Left lung (tissue), 14 donors: ENCODE measurements at places on chromosomes 12 and 14. TPM values are rescaled to one million over a fixed set of nuclear protein-coding genes. Genes with fewer than 3 reads are reported as not detected.

- H3K27me3 ChIP-seq, result no peaks in the 10 kb centered on the region
- no peaks in the 10 kb centered on the region for H3K4me1 ChIP-seq
- H3K27ac ChIP-seq, result no peak overlapping the region
- DNase-seq, result no peak
- no peak overlapping the region for H3K4me3 ChIP-seq
These were observed 943.8 kb downstream of the TMTC2 start for GRCh38 chr12:83630526-83630925.

DNA sequence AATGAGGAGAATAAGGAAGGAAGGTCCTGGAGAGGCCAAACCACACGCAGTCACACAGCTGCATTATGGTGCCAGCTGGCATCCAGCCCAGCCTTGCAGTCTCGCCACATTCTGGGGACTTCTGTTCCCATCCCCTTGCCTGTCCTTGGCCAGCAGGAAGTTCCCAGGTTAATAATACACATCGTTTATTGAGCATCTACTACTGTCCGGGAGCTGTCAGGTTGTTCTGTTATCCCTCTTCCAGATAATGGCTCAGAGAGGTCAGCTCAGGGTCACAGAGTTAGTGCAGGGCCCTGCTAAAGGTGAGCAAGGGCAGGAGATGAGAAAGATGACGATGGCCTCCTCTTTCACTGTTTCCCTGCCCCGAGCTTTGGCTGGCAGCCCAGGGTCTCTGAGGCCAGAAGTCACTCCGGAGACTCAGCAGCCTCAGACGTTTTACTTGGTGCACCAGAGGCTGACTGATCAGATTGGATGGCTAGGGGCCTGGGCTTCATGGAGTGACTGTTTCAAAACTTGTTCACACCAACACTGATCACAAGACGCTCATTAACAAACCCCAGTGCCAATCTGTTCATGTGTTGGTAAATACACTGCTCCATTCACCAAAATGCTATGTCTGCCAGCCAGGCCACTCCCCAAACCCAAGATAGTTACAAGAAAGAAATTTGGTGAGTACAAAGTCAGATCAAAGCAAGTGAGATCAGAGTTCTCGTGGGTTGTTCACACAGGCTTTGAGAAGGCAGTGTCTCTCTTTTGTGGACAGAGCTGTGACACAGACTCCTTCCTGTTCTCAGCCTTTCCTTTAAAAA, 79.2 kb downstream of the B4GALNT3 start:
- no peaks in the 10 kb centered on the region for H3K27me3 ChIP-seq
- no peaks in the 10 kb centered on the region for H3K36me3 ChIP-seq
- peaks cover 20% of the 10 kb centered on the region for H3K4me1 ChIP-seq
- no peak overlapping the region for H3K27ac ChIP-seq
- peak; percentile 48 for DNase-seq

DNA sequence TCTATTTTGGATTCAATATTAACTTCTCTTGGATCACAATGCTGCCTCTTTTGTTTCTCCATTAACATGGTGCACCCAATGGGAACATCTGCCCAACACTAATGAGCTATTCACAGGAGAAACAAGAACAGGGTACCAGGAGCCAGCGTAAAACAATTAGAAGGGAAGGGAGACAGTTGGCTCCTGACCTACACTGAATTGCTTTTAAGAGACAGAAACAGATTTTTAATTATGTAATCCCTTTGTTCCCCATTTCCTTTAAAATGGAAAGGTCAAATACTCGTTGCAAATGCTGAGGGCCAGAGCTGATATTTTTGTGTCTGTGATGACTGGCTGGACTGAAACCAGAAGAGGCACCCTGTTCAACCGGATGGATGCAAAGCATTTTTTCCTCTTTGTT, 108.3 kb downstream of the SEC23A start:
- H3K27ac ChIP-seq, result peak overlapping the region; percentile 41
- H3K4me1 ChIP-seq, result no peaks in the 10 kb centered on the region
- DNase-seq, result no peak
- H3K27me3 ChIP-seq, result no peaks in the 10 kb centered on the region

GRCh38 chr12:117499759-117500485, 138.5 kb upstream of the NOS1 start:
- H3K4me1 ChIP-seq, result peaks cover 6% of the 10 kb centered on the region
- no peaks in the 10 kb centered on the region for H3K27me3 ChIP-seq
- no peak overlapping the region for H3K4me3 ChIP-seq
- no peak overlapping the region for H3K27ac ChIP-seq
- DNase-seq, result no peak
- no peaks in the 10 kb centered on the region for H3K36me3 ChIP-seq

GRCh38 chr14:91744068-91744480, 12.2 kb upstream of the CATSPERB start:
- peak overlapping the region; percentile 16 for H3K27ac ChIP-seq
- no peaks in the 10 kb centered on the region for H3K27me3 ChIP-seq
- no peak for DNase-seq
- no peaks in the 10 kb centered on the region for H3K4me1 ChIP-seq

DNA sequence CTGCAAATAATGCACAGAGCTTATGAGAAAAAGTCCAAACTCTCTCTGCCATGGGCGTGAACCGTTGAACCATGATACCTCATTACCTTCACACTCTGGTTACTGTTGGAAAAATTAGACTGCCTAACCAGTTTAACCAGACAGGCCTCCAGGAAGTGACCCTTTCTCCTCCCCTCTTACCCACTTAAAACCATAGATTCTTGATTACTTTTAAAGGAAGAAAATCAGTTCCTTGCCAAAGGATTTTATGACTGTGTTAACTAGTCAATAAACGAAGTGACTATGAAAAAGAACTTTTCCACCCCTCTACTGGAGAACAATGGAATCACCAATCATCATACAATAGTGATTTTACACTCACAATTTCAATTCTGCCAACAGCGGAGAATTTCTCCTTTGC, 254.0 kb upstream of the ATP2B1 start:
- no peaks in the 10 kb centered on the region for H3K27me3 ChIP-seq
- H3K36me3 ChIP-seq, result no peaks in the 10 kb centered on the region
- no peak overlapping the region for H3K4me3 ChIP-seq
- H3K27ac ChIP-seq, result no peak overlapping the region
- DNase-seq, result no peak

GRCh38 chr12:85138833-85139232, 102.7 kb downstream of the LRRIQ1 start:
- DNase-seq, result no peak
- no peaks in the 10 kb centered on the region for H3K36me3 ChIP-seq
- H3K4me1 ChIP-seq, result no peaks in the 10 kb centered on the region
- no peak overlapping the region for H3K4me3 ChIP-seq
- H3K27me3 ChIP-seq, result no peaks in the 10 kb centered on the region

GRCh38 chr12:43107026-43107775, 444.8 kb downstream of the ADAMTS20 start:
- no peak overlapping the region for H3K4me3 ChIP-seq
- H3K36me3 ChIP-seq, result no peaks in the 10 kb centered on the region

GRCh38 chr12:69553628-69554248, 31.5 kb upstream of the CCT2 start:
- H3K4me1 ChIP-seq, result peaks cover 7% of the 10 kb centered on the region
- peak overlapping the region; percentile 15 for H3K27ac ChIP-seq
- no peak overlapping the region for H3K4me3 ChIP-seq
- no peaks in the 10 kb centered on the region for H3K36me3 ChIP-seq

DNA sequence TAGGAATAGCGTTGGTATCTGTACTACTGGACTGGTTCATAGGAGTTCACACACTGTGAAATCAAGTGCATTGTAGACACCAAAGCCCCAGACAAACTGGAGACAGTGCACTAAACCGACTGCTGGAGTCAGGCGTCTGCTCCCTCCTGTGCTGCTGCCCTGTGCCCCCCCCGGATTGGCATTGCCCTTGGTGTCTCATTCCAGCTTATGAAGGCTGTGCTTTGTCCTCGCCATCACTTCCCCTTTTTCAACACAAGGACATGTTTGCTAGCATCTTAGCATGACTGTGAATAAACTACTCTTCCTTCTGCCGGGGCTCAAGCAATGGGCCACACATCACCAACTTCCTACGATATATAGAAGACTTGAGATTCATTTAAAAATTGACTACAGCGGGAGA, 84.0 kb downstream of the TMCC3 start:
- H3K4me3 ChIP-seq, result no peak overlapping the region
- no peak overlapping the region for H3K27ac ChIP-seq
- H3K4me1 ChIP-seq, result no peaks in the 10 kb centered on the region
- H3K27me3 ChIP-seq, result no peaks in the 10 kb centered on the region
- peaks cover 19% of the 10 kb centered on the region for H3K36me3 ChIP-seq

GRCh38 chr14:34711796-34712712, 2.3 kb downstream of the CFL2 start:
- no peaks in the 10 kb centered on the region for H3K36me3 ChIP-seq
- H3K4me1 ChIP-seq, result peaks cover 6% of the 10 kb centered on the region
- no peak overlapping the region for H3K27ac ChIP-seq
- H3K4me3 ChIP-seq, result no peak overlapping the region
- no peak for DNase-seq

DNA sequence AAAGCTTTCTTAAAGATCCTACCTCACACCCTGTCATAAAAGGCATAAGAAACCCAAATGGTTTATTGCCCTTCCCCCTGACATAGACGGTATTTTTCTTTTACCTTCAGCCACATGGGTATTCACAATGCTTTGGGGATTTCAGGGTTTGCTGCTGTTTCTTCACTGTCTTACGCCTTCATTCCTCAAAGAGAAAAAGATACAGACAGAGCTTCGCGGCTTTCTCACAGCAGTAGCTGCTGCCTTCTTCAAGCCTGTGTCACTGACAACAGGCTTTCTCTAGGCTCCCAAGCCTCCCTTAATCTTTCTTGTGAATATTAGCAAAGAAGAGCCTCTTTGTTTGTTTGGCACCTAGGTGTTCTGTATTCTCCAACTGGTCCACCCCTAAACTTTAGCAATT, 197.4 kb upstream of the ARID2 start:
- DNase-seq, result no peak
- H3K27ac ChIP-seq, result no peak overlapping the region
- H3K4me1 ChIP-seq, result no peaks in the 10 kb centered on the region
- H3K27me3 ChIP-seq, result no peaks in the 10 kb centered on the region
- H3K36me3 ChIP-seq, result no peaks in the 10 kb centered on the region
- no peak overlapping the region for H3K4me3 ChIP-seq

- H3K27ac ChIP-seq, result no peak overlapping the region
- no peaks in the 10 kb centered on the region for H3K36me3 ChIP-seq
- no peaks in the 10 kb centered on the region for H3K4me1 ChIP-seq
- H3K27me3 ChIP-seq, result peaks cover 4% of the 10 kb centered on the region
These were observed 123.8 kb upstream of the RTL1 start for GRCh38 chr14:101027291-101027690.

DNA sequence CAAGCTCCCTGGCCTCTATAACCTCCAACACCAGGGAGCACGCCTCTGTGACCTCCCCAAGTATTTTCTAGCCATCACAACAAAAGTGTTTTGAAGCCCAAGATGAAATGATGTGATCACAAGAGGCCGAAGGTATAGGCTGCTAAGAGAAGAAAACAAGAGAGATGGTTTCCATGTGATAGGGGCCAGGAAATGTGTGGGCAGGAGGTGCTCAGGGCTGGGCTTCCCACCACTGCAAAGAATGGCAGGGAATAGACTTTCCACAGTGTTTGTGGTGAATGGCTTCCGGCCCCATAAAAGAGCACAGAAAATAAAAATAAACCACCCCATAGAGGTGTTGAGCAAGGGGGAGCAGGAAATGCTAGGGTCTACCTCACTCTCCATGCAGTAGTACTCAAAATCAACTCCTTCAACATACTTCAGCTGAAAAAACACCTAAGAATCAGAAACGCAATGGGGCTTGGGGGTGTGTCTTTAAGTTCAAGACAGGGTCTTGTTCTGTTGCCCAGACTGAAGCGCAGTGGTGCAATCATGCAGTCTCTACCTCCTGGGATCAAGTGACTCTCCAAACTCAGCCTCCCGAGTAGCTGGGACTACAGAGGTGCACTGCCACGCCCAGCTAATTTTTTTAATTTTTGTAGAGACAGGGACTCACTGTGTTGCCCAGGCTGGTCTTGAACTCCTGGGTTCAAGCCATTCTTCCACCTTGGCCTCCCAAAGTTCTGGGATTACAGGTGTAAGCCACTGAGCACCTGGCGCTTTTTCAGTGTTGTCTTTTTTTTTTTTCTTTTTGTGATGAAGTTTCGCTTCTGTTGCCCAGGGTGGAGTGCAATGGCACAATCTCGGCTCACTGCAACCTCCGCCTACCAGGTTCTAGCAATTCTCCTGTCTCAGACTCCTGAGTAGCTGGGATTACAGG, 27.1 kb downstream of the DAD1 start:
- peaks cover 11% of the 10 kb centered on the region for H3K4me1 ChIP-seq
- H3K36me3 ChIP-seq, result no peaks in the 10 kb centered on the region
- H3K27ac ChIP-seq, result peak overlapping the region; percentile 60
- H3K4me3 ChIP-seq, result no peak overlapping the region
- H3K27me3 ChIP-seq, result no peaks in the 10 kb centered on the region

- no peak for DNase-seq
- H3K4me3 ChIP-seq, result no peak overlapping the region
- no peaks in the 10 kb centered on the region for H3K36me3 ChIP-seq
These were observed 4.5 kb upstream of the NANOG start for GRCh38 chr12:7784701-7785100.

GRCh38 chr12:54161481-54162437, 27.0 kb downstream of the SMUG1 start:
- DNase-seq, result no peak
- H3K27ac ChIP-seq, result no peak overlapping the region
- no peak overlapping the region for H3K4me3 ChIP-seq
- H3K27me3 ChIP-seq, result peaks cover 22% of the 10 kb centered on the region
- no peaks in the 10 kb centered on the region for H3K36me3 ChIP-seq
- H3K4me1 ChIP-seq, result no peaks in the 10 kb centered on the region

DNA sequence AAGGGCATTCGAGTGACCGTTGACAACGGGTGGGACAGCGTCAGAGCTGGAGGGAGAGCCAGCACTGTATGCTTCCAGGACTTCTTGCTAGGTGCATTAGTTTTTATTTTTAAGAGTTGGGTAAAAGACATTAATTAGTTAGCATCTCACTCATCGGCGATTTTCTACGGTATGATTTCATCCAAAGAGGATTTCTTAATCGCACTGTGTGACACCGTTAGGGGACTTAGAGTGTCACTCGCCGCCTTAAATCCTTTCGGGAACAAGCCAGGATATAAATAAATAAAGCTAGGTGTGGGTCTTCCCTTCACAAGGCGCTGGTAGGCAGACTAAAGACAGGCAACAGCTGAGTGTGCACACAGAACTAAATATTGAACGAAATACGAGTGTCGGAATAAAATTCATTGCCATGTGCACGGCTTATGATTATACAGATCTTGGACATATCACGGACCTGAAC, 869 bp upstream of the NOVA1 start:
- peak overlapping the region; percentile 47 for H3K4me3 ChIP-seq
- no peak for DNase-seq
- H3K27me3 ChIP-seq, result peaks cover 57% of the 10 kb centered on the region
- H3K27ac ChIP-seq, result no peak overlapping the region
- no peaks in the 10 kb centered on the region for H3K4me1 ChIP-seq

GRCh38 chr12:32032205-32032810, 73.1 kb downstream of the RESF1 start:
- H3K27me3 ChIP-seq, result no peaks in the 10 kb centered on the region
- no peak overlapping the region for H3K27ac ChIP-seq
- no peak for DNase-seq
- no peaks in the 10 kb centered on the region for H3K36me3 ChIP-seq
- no peak overlapping the region for H3K4me3 ChIP-seq

- no peaks in the 10 kb centered on the region for H3K36me3 ChIP-seq
- H3K4me1 ChIP-seq, result no peaks in the 10 kb centered on the region
- no peak for DNase-seq
- peaks cover 14% of the 10 kb centered on the region for H3K27me3 ChIP-seq
- H3K4me3 ChIP-seq, result no peak overlapping the region
These were observed 27.4 kb upstream of the WSCD2 start for GRCh38 chr12:108101605-108102175.

Gene LAG3
- total RNA-seq, result 0.79 TPM

Gene ARHGEF25
- 20.0 TPM for total RNA-seq

Gene KRT81
- total RNA-seq, result not detected

Gene CLEC2A
- total RNA-seq, result not detected

Gene AICDA
- 0.17 TPM for total RNA-seq
